Stimulated activated CD4-positive, alpha-beta T cell treated with anti-CD3 and anti-CD28 coated beads, Interleukin-12 subunit alpha, Interleukin-12 subunit beta, amount 100 ng/mL, for 24 hours (primary cell): ENCODE measurements at places on chromosomes 7 and 10.

DNA sequence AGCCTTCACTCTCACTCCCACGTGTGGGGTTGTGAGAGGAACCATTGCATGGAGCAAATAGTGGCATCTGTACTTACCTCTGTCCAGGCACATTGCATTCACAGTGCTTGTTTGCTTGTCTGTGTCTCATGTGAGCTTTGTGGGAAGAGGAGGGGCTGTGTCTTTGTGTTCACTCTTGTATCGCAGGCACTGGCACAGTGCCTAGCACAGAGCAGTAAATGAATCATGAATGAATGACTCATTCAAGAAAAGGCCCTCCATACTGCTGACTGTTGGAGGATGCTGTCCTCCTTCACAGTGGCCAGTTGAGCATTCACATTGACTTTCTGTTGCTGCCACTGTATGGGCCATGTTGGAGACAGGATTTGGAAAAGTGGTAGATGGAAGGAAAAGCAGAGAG lies 125.3 kb downstream of the SORCS3 start:
- DNase-seq, result no peak

DNA sequence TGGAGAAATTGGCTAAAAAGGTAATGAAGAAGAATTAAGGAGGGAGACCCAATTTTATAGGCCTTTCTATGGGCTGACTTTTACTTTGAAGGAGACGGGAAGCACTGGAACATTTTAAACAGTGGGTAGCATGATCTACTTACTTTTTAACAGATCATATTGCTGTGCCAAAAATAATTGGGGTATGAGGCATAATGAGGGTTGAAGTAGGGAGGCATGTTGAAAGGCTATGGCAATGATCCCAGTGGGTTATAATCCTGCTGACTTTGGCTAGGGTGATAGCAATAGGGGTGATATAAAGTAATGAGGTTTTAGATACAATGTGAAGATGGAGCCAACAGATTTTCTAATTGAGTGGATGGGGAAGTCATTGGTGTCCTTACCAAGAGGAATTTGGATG lies 73.2 kb downstream of the GPR37 start:
- DNase-seq, result no peak

GRCh38 chr10:9253121-9253520 lies 1198.6 kb downstream of the GATA3 start:
- DNase-seq, result no peak

- peak; percentile 37 for DNase-seq
Measured at GRCh38 chr10:26890956-26891355, 30.2 kb upstream of the ABI1 start.

DNA sequence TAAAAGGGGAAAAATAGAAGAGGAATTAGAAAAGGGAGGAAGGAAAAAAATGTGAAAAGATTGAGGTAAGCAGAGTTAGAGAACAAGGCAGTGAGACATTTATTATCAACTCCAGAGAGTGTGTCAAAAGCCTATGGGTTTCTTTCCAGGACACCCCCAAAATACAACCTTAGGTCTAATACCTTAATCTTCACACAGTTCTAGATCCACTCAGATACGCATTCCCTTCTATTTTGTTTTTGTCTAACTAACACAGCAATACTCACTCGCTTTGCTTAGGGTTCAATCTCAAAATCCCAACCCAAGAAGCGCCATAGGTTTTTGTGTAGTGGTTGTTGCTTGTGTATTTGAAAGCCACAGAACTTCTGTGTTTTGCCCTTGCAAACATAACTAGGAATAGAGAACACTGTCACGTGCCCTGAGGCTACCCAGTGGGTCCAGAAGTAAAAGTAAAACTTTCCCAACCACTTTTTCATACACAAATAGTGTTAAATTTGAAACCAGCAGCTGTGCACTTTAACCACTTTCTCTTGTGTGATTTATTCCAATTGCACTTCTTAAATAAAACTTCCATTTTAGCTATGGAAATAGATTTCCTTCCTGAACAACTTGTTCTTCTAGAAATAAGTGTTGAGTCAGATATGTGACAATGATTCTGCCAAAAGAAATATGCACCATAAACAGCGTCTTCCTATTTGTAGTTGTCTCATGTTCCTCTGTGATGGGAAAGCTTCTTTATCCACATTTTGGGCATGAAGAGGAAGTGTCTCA lies 414.7 kb upstream of the GHITM start:
- no peak for DNase-seq

- no peak for DNase-seq
Measured at GRCh38 chr7:30450240-30450982, 28.2 kb downstream of the NOD1 start.

DNA sequence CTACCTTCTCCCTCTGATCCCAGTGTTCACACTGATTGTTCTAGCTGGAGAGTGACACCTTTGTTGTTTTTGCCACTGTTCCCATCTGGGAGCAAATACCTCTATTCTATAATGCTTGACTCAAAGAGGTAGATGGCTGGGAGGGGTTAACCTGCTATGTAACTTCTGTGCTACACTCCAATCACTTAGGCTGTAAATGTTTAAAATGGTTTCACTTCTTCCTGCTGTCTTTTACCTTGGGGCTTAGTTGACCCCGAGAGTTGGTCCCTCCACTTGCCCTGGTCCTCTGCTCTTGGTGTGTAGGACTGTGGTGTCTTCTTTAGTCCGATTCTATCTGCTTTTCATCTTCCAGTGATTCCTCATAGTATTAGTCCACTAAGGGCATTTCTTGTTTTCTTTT lies 22.3 kb downstream of the KLHDC10 start:
- no peak for DNase-seq

DNA sequence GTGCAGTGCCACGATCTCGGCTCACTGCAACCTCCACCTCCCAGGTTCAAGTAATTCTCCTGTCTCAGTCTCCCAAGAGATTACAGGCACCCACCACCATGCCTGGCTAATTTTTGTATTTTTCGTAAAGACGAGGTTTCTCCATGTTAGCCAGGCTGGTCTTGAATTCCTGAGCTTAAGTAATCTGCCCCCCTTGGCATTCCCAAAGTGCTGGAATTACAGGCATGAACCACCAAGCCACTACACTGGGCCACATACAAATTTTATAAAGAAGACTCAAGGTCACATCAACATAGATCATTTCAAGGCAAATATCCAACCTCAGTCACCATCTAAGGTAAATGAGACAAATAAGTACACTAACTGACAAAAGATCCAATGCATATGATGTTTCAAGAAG lies 32.1 kb downstream of the IGF2BP3 start:
- no peak for DNase-seq

GRCh38 chr7:139867847-139868246 lies 38.8 kb downstream of the TBXAS1 start:
- DNase-seq, result no peak

GRCh38 chr7:81361769-81362312 lies 408.0 kb downstream of the HGF start:
- DNase-seq, result no peak

DNA sequence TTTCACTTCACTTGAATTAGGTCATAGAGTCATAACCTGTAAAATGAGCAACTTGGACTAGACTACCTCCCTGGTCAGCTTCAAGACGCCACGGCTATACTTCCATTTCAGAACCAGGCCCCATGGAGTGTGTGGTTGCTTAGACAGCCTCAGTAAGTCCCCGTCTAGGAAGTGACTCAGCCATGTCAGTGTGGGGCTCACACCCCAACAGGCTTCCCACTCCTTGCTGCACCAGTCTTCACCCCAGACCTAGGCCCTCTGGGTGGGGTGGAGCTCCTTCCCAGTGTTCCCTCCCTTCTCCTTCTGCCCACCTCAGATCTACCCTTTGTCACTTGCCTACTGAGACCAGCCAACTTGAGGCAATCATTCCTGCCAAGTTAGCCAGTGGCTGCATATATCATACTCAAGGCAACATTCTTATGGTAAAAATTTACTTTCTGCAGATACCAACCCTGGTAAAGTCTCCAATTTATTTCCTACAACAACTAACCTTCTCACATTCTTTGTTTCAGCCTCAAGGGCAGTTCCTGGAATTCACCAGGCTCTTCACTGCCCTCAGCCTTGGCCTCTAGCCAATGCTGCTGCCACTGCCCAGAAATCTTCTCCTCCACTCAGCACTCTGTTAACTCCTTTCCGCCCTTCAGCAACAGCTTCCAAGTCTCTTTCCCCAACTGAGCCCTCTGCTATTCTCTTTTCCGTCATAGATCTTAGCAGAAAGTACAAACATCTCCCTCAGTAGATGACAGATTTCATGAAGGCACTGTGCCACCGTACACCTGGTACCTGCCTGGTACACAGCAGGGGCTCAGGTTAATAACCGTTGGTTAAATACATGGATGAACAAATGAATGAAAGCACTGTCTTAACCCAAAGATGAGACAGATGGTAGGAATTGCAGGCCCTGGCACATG lies 31.3 kb upstream of the ZNRF2 start:
- DNase-seq, result no peak

DNA sequence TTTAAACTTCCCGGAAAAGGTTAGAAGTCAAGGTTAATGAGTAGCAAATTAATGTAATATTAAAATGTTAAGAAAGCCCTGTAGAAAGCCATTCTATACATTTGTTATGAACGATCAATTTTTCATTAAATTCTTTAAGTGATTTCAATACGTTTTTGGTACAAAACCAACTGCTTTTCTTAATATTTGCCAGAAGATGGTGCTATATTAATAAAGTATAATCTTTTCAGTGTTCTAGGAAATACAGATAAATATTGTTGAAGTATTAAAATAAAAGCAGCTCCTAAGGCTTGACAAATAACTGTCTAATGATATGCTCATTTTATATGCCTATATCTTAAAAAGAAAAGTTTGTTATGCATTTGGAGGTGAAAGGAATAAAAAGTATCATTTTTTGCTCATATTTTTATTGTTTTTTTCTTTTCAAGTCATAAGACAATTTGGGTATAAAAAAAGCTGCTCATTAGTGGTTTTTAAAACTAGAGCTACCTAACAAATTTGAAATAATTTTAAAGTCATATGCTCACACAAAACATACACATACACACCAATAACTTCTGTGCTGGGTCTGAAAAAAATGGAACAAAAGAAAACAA lies 130.3 kb upstream of the POT1 start:
- no peak for DNase-seq

- no peak for DNase-seq
Measured at GRCh38 chr10:82981137-82981723, 1106.2 kb downstream of the NRG3 start.

DNA sequence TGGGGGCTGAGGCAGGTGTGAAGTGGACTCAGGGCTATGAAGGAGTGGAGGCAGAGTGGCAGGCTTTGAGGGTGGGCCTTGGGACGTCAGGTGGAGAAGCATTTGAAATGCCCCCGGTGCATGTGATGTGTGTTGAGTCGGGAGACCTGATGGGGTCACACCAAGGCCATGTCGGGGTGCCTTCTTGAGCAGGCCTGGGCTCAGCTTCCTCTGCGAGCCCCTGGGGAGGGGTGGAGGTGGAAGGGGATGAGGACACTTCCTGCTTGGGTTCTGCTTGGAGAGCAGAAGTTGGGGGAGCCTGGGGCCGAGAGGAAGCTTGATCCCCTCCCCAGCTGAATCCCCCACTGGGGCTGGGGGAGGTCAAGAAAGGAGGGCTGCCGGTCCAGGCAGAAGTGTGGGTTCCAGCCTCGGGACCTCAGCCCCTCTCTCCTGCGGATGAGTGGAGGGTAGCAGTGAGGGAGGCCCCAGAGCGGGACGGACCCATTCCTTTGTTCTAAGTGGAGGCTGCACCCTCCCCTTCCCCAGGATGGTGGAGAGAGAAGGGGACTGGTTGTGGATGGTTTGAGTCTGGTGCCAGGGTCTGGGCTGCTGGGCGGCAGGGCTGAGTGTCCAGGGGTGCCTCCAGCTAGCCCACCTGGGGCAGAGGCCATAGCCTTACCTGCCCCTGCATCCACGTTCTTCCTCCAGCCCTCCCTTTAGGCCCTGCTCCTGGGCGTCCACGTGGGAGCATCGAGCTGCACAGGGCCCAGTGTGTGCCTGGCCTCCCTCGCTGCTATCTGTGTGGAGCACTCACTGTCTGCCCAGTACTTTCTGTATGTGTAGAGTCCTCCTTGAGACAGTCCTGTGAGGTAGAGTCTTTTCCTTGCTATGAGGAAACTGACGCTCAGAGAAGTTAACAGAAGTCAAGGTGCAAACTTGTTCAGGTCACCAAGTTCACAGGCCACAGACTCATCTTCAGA lies 36.7 kb downstream of the PRF1 start:
- no peak for DNase-seq

- no peak for DNase-seq
Measured at GRCh38 chr10:29841724-29842649, 207.2 kb upstream of the SVIL start.

- no peak for DNase-seq
Measured at GRCh38 chr10:132836248-132836831, 50.4 kb upstream of the NKX6-2 start.

- DNase-seq, result no peak
Measured at GRCh38 chr7:68461430-68461829, 1136.8 kb upstream of the AUTS2 start.

DNA sequence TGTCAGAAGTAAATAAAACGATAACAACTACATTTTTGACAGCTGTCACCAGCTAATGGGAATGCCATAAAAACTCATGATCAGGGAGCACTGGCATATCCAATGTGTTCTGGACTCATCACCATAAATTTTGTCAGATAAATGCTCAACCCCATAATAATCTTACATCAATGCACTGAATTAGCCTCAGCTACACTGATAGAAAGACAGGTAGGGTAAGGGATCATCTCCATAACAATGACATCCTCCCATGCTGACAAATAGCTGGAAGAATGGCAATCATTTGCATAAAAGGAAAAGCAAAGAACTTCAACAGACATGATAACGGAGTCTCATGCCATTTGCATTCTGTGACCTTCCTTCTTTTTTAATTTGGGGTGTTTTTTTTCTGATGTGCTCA lies 352.8 kb upstream of the PFKP start:
- DNase-seq, result no peak
